Left kidney (tissue), 8 donors: ENCODE measurements at places on chromosomes 1 and 21.

DNA sequence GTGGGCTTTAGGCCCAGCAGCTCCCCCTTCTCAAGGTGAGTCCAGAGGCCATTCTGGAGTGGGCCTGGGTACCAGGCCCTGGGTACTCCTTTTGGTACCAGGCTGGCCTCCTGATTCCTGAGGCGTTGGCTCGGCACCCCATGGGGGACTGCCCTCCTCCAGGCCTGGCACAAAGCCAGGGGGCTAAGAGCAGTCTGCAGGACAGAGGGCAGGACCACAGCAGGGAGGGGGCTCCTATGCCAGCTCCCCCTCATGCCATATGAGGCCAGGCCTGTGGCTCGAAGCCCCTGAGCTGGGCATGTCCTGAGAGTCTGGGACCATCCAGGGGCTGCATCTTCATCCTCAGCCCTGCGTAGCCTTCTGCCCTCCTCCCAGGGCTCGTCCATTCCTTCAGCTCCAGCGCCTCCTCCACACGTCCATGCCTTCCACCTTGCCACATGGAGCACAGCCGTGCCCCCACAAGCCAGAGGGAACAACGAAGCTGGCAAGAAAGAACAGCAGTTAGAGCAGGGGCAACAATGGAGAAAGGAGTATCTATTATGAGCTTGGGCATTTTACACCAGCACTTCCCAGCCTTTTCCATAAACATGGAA, 3.2 kb downstream of the PHLDA3 start:
- DNase-seq = no peak

DNA sequence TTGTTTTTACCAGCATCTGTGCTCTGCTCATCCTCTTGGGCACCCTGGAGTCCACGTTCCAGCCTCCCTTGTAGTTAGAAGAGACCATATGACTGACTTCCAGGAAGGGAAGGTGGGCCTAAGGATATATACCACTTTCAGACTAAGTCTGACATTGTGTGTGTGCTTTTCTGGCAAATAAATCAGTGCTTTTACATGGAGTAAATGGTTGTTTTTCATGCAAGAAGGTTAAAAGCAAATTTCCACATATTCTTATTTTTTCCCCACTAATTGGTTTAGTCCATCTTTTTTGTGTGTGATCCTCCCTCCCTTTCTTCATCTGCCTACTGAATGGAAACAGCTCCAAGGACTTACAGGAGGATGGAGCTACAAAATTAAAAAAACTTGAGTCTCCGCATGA, 119.8 kb downstream of the TBX15 start:
- no peak for DNase-seq

- peak; percentile 89 for DNase-seq
These were observed 4.9 kb downstream of the CROCC start for GRCh38 chr1:16926491-16927073.

- no peak for DNase-seq
These were observed 117.2 kb downstream of the DMRTB1 start for GRCh38 chr1:53576381-53576801.

GRCh38 chr1:21724570-21724969, 55.4 kb upstream of the RAP1GAP start:
- DNase-seq = no peak

- DNase-seq = peak; percentile 84
These were observed 11.0 kb downstream of the PLEKHA6 start for GRCh38 chr1:204348722-204349121.

- DNase-seq = no peak
These were observed 186.1 kb downstream of the FGGY start for GRCh38 chr1:59482986-59483385.

DNA sequence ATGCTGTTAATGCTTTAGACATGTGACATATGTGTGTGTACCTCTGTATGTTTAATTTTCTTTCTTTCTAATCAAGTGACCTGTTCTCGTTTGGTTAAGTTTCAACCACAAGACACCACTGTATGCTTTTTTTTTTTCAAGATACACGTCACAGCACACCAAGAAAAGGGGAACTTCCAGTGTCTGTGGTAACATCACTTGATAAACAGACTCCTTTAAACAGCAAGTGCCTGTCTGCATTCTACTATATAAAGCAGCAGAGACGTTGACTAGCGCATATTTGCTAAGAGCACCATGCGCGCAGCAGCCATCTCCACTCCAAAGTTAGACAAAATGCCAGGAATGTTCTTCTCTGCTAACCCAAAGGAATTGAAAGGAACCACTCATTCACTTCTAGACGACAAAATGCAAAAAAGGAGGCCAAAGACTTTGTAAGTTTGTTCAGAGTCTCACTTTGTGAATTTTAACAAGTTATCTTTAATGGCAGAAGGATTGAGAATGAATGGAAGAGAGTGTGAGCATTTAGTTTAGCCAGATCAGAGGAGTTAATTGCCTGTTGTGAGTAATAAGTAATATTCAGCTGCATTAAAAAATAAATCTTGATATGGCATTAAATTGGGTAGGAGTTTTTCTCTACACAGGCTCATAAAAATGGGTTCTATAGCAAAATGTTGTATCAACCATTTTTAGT, at the start of gene RGS1:
Gene RGS1 (plus strand): TSS at position 275 of the 691 bp plus-strand sequence. CDS start 20 bp downstream, at position 295.
- DNase-seq = no peak

- DNase-seq = no peak
These were observed 54.7 kb downstream of the CD2 start for GRCh38 chr1:116808848-116809508.

DNA sequence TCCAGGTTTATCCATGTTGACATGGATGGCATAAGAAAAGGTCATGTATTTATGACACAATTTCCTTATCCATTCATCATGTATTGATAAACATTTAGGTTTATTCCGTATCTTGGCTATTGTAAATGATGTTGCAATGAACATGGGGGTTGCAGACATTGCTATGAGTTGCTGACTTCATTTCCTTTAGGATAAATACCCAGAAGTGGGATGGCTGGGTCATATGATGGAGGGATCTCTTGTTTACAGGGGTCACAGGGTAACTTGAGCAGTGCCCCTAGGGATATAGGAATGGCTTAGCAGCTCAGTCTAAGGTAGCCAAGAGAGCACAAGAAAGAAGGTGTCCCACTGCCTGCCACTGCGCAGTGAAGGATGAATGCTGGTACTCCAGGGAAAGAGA, 229.6 kb upstream of the COA6 start:
- no peak for DNase-seq

GRCh38 chr21:35635261-35635660, 425.1 kb downstream of the SETD4 start:
- DNase-seq = no peak

GRCh38 chr1:70475023-70475422, 64.0 kb downstream of the CTH start:
- DNase-seq = no peak

- DNase-seq = no peak
These were observed 77.6 kb downstream of the MATN1 start for GRCh38 chr1:30645807-30646206.

DNA sequence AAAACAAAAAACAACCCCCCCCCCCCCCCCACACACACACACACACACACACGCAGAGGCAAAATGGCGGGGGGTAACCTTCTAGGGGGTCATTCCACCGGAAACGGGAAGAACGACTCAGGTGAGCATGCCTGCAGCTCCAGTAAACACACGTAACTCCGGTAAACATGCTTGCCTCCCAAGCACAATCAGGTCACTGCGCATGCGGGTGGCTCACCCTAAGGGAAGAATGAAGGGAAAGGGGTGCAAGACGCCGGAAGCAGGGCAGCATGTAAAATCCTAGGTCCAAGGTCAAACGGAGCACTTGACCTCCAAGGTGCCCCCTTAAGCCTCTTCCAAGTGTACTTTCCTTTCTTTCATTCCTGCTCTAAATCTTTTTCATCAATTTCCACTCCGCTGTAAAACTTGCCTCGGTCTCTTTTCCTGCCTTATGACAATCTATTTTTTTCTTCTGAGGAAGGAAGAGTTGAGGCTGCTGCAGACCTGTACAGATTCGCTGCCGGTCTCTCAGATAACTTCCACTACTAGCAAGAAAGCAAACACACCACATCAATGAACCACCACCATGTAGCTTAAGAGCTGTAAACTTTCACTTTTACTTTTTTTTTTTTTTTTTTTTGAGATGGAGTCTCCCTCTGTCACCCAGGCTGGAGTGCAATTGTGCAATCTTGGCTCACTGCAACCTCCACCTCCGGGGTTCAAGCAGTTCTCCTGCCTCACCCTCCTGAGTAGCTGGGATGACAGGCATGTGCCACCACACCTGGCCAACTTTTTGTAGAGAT, 21.0 kb upstream of the CBR3 start:
- DNase-seq = no peak

DNA sequence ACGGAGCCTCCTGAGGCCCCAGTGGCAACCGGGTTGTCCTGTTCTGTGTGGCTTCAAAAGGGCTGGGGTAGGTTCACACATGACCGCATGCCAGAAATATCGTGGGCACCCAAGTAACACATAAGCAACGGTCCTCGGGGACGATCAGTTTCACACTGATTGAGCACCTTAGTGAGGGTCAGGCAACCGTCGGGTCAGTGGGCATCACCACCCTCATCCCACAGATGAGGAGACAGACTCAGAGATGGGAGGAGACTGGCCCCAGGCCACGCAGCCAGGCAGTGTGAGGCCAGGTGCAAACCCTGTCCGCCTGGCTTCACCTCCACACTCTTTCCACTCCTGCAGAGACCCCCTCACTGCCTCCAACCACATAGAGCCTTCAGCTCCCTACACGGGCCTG, 309.8 kb downstream of the MATN1 start:
- DNase-seq = no peak

DNA sequence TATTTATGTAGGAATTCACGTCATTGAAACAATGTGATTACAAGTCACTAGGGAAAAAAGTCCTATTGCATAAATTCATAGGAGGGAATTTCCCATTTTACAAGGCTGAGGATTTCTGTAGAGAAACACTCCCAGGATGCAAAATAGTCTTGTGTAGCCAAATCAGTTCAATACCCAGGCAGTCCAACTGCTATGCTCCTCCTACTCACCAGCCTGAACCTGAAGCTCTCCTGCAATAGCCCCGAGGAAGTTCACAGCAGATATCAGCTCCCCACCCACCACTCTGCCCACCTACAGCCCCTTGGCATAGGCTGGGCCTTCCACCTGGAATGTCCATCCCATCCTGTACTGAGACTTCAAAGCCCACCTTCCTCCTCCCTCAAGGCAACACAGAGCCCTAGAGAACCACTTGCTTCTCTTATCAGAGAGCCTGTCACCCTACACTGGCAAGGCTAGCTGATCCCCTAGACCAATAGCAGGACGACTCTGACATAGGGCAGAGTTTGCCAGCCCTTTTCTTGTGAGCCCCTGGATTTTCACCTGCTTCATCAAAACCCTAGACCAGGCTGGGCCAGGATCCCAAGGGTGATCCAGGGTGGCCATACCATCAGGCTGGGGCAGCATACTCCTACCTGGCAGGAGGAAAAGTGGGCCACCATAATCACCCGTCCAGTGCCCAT, 1.5 kb downstream of the LSS start:
- DNase-seq = no peak
